ENCODE measurements at places on chromosomes 3 and 15. TPM values are rescaled to one million over a fixed set of nuclear protein-coding genes. Genes with fewer than 3 reads are reported as not detected.

CDCP1 gene
- 0.59 TPM for total RNA-seq

STRIT1 gene
- not detected for total RNA-seq

DTWD1 gene
- total RNA-seq: 18.5 TPM

TEX55 gene
- total RNA-seq: not detected

EPHB1 gene
- total RNA-seq: 0.32 TPM

PLXNB1 gene
- total RNA-seq: 2.0 TPM
